ENCODE measurements at places on chromosomes 3 and 15.

- DNase-seq = no peak
These were observed 201.1 kb upstream of the ARRDC4 start for GRCh38 chr15:97759363-97759762.

DNA sequence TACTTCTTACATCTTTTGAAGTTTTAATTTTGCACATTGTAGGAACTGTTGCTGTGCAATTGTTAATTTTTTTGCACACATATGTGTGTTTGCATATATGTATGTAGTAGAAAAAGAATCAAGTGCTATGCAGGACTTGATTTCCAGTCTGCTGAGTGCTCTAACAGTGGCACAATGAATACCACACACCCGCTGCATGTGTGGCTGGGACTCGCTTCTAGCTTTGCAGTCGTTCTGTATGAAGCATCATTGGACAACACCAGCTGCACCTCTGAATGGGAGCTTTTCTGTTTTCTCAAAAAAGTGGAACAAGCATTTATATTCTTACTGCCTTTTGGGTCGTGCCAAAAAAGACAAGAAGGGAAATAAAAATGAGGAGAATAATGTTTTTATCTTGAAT is 564.7 kb downstream of the FOXP1 start:
- no peak for DNase-seq

GRCh38 chr3:183774631-183775030 is 50.7 kb downstream of the MAP6D1 start:
- DNase-seq = no peak

- DNase-seq = no peak
These were observed 65.2 kb upstream of the CHL1 start for GRCh38 chr3:131151-131888.

DNA sequence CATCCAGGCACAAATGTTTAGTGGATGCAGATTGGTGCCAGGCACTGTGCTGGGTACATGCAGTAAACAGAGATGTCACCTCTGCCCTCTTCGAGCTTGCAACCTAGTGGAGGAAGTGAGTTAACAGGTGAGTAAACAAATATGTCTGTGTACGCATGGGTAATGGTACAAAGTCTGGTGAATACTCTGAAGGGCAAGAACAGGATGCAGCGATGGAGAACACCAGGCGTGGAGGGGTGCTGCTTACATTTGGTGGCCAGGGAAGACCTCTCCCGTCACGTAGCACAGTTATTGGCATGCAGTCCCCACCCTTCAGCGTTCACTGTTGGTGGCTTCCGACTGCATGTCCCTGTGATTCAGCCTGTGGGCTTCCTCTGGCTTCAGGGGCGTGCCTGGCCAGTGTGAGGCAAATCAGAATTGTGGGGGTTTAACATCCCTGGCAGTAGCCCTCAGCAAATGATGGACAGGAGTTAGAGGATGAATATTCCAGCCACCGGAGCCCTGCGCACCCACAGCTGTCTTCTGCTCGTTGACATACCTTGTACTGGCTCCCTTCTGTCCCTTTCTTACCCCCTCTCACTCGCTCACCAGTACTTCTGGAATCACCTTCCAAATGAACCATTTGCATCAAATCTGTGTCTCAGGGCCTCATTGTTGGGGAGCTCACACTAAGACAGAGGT is 9.1 kb upstream of the HDAC11 start:
- no peak for DNase-seq

- no peak for DNase-seq
These were observed 14.7 kb downstream of the PIF1 start for GRCh38 chr15:64810497-64811326.

- no peak for DNase-seq
These were observed 284.2 kb upstream of the ATP11B start for GRCh38 chr3:182508919-182509711.

DNA sequence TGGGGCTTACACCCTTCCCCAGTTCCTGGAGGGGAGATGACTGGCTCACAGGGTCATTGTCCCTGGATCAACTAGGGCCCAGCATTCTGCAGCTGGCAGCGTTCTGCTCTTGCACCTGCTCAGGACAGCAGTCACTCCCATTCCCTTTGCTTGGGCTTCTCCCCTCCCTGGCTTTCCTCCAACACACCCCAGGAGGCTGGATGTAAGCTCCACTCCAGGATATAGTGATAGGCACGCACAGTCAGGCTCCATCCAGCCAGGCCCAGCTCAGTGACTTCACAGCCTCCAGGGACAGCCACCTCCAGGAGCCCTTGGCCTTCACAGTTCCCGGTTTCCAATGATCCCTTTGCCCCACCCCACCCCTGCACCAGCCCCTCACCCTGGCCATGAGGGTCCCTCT is 1.9 kb downstream of the SPTBN5 start:
- no peak for DNase-seq

GRCh38 chr3:118641608-118642007 is 393.0 kb downstream of the IGSF11 start:
- no peak for DNase-seq

- no peak for DNase-seq
These were observed 78.8 kb downstream of the AAGAB start for GRCh38 chr15:67175643-67176071.

GRCh38 chr15:101526890-101527289 is 37.4 kb upstream of the PCSK6 start:
- no peak for DNase-seq

- DNase-seq = no peak
These were observed 421.4 kb downstream of the SHQ1 start for GRCh38 chr3:72426618-72427397.

- DNase-seq = no peak
These were observed 64.9 kb upstream of the KLHL25 start for GRCh38 chr15:85859671-85860070.

DNA sequence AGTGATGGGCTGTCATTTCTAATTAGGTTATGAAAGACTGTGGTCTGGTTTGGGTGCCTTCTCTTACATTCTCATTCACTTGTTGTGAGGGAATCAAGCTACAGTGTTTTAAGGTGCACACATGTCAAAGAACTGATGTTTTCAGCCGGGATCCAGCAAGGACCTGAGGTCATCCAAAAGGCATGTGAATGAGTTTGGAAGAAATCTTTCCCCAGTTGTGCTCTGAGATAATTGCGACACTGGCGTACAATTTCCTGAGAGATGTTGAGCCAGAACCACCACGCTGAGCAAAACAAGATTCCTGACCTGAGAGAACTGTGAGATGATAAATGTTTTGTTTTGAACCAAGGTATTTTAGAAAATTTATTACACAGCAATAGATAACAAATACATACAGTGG is 295.3 kb upstream of the SLITRK3 start:
- no peak for DNase-seq

DNA sequence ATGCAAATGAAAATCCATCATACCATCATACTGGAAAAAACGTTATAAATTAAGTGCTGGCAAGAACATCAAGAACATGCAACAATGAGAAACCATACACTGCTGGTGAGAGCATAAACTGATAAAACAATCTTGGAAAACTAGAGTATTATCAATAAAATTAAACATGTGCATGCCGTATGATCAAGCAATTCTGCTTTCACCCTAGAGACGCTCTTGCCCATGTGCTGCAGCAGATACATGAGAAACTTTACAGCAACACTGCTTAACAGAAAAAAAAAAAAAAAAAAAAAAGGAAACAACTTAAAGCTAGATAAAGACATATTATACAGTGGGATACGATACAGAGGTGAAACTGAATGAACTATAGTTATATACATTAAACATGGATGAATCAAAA is 21.8 kb downstream of the SPG11 start:
- no peak for DNase-seq

GRCh38 chr15:28931828-28932227 is 46.1 kb downstream of the APBA2 start:
- DNase-seq = no peak

- no peak for DNase-seq
These were observed 76.0 kb downstream of the MAP4 start for GRCh38 chr3:47940232-47940631.

DNA sequence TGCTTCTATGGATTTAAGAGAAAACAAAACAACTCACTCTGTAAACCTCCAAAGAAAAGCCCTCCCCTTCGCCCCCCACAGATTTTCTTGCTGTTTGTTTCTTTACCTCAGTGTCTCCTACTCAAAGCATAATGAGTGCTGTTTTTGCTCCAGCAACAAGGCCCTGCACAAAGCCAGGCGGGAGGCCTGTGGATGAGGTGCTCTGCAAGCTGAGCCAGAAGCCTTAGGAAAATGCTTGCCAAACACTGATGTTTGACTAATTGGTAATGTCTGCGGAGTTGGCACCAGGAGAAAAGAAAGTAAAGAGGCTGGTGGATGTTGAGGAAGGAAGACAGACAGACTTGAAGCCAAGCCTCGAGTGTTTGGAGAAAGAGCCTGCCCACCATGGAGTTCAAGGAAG is 99.7 kb downstream of the RARB start:
- DNase-seq = no peak

- DNase-seq = no peak
These were observed 7.8 kb upstream of the FAM174B start for GRCh38 chr15:92663250-92663951.

DNA sequence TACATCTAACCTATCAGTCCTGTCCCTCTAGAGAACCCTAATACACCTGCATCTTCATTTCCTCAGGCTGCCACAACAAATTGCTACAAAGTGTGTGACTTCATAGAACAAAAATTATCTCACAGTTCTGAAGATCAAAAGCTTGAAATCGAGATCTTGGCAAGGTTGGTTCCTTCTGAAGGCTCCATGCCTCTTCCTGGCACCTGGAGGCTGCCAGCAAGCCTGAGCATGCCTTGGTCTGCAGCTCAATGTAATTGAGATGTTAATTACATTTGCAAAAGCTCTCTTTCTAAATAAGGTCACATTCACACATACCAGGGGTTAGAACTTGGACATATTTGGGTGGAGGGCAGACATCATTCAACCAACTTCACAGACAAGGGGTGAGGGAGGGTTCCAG is 86.4 kb upstream of the ABHD17C start:
- DNase-seq = no peak

All from central memory CD8-positive, alpha-beta T cell (primary cell).